ENCODE measurements at places on chromosomes 2 and 18.

DNA sequence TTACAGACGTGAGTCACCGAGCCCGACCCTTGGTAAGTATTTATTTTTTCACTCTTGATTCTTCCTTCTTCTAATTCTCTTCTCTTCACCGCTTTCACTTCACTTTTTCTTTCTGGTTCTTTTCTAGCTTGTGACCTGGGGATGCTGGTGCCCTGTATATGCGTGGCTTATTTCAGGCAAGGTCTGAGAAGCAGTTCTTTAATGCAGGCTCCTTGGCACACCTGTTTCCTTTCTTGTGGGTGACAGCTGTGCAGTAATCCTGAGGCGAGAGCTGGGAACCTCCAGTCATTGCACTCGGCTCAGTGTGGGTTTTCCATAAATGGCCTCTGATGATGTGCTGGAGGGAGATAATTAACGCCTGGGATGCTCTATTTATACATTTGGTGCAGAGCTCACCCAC, 193.8 kb downstream of the TSN start:
- DNase-seq, result no peak

- DNase-seq, result no peak
Observed at GRCh38 chr18:65288908-65289307, 461.9 kb upstream of the CDH7 start.

DNA sequence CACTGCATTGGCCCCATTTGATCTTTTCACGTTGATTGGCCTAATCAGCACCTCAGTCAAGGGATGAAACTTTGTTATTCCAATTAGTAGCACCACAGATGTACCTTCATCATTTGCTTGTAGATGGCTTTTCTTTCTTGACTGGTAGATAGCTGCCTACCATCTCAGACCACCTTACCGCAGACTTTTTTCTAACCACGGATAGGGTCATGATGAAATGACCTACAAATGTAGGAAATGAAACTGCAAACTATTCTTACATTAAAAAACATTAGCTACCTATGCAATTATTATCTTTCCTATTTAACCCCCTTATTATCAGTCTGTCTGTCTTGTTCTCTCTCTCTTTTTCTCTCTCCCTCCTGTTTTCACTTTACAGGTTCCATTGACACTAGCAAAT, 22.4 kb upstream of the SLC25A52 start:
- DNase-seq, result no peak

DNA sequence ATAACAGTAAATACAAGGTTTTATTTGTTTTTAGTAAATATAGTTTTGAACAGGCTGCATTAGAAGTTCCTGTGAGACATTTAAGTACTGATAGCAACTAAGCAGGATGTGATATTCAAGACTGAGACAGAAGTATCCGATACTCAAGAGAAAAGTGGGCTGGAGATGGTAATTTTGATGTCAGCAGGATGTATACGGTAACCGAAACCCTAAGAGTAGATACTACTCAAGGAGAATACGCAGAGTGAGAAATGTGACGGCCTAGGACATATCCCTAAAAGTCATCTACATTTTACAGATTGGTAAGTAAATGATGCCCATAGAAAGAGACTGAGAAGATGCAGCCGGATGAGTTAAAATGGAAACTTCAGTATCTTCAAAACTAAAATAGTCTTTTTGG, 115.4 kb downstream of the GORASP2 start:
- no peak for DNase-seq

DNA sequence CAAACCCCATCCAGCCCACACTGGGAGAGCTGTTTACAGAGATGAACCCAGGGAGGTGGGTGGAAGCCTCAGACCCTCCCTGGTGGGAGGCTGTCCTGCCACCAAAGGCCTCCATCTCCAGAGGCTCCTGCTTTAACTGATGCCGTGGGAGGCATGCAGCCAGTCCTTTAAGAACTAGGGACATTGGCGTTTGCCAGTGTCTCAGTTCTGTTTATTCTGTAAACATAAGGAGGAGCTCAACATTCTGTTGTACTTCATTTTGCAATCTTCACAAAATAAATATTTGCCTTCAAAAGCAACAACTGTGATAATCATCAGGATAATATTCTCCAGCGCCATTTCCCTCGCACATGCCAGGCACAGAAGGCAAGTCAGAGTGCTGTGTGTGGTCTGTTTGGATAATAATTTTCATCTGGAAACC, 6.8 kb downstream of the EDAR start:
- DNase-seq, result no peak

All from suprapubic skin (tissue), 4 donors.